GM13977 (cell line): ENCODE measurements at places on chromosomes 3 and 15.

DNA sequence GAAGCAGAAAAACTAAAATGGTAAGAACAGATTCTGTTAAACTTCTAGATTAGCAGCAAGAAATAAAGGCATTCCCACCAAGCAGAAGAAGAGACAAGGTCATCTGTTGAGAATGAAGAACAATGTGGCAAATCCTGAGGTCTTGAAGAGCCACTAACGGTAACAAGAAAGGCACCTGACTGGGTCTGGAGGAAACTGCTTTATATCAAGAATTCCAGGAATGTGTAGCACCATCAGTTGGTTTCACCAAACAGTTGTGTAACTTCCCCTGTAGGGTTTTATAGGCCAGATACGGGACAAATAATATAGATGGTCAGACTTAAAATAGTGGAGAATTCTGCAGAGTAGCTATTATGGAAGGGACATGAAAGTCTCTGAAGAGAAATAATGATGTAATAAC lies 57.3 kb downstream of the ACAP2 start:
- DNase-seq = no peak

- peak; percentile 29 for DNase-seq
These were observed 238.2 kb downstream of the GREM1 start for GRCh38 chr15:32956006-32956405.

GRCh38 chr3:133944181-133944580 lies 48.5 kb upstream of the RAB6B start:
- no peak for DNase-seq

DNA sequence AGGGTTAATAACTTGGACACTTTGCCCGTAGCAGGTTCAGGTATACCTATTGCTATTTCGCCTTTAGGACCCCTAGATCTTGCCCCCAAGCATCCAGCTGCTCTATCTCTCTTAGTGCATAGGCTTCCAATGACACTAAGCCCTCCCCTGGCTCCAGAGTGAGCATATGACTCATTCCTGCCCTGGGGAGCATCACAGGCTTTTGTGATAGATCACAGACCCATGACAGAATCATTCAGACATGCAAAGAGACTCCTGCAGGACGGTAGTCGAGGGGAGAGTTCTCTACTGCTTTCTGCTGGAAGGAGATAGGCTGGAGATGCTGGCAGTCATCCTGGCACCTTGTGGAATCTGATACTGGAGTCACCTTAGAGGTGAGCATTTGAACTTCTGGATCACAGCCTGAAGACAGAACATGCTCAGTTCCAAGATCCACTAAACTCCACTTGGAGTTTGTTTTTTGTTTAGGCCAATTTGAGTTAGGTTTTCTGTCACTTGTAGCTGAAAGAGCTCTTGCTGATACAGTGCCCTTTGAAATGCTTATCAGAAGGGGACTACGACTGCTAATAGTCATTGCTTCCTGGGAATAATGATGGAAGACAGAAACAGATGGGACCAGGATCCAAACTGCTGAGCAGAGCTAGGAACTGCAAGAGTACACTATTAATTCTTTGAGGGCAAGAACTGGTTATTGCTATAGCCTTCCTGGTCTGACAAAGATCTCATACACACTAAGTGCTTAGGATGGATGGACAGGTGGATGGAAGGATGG lies 11.0 kb downstream of the LYSMD2 start:
- DNase-seq = peak; percentile 49

DNA sequence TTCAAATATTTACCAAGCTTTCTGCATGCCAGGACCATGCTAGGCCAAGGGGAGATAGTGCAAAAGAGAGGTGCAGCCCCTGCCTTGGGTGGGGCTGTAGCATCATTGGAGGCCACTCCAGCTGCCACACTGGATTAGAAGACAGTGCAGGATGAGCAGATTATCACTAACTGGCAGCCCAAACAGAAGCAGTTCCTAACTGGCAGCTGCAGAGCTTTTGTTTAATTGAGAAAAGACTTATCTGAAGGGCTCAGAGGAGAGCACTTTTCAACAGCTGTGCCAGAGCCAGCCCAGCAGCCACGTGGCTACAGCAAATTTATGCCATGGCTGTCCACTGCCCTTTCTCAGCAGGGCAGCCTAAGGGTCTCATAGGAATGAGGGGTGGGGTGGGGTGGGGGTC lies 13.5 kb upstream of the ACSBG1 start:
- DNase-seq = no peak

DNA sequence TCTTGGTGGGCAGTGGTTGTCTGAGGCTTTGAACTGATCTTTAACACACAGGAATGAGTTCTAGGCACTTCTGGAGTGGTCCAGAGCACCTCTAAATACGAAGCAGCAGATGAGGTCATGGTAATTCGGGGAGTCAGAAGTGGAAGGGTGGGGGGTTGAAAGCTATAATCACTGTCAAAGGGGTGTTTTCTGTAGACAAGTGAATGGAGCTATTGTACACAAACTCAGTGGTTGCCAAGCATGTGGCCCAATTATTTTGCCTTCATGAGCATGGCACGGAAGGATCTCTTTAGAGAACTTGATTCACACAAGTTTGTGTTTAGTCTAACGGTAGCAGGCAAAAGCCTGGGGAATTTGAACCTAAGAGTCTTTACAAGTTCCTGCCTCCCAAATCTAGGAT lies 6.3 kb downstream of the FRMD5 start:
- no peak for DNase-seq

GRCh38 chr3:175082631-175083030 lies 223.5 kb downstream of the NAALADL2 start:
- DNase-seq = no peak
